ENCODE measurements at places on chromosomes 6 and 20.

DNA sequence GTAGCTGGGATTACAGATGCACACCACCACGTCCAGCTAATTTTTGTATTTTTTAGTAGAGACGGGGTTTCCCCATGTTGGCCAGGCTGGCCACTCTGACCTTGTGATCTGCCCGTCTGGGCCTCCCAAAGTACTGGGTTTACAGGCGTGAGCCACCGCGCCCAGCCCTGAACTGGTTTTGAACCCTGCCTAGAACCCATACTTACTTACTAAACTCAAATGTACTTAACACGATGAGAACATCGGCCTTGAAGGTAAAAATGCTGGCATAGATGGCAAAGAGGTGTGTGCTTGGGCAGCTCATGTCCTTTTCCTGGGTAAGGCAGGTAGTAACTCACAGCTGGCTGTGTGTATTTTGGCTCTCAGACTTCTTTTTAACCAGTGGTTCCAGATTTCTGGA is 3.2 kb upstream of the ARMC12 start:
- no peak for DNase-seq

GRCh38 chr6:149405823-149406765 is 6.0 kb downstream of the SUMO4 start:
- DNase-seq, result no peak

DNA sequence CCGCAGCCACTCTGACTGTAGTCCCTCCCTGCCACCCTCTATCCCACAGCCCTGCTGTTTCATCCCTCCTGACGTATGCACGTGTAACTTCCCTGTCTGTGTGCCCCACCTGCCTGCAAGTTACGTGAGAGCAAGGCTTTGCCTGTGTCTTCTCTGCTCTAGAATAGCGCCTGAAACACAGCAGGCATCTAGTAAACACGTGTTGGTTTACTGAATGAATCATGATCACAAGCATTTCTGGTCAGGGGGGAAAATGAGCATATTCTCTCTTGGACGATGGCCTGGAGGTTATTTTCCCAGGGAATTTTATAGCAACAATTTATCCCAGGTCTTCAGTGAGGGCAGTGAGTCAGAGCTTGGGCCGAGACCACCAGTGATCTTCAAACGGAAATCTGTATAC is 38.3 kb downstream of the PSMG4 start:
- no peak for DNase-seq

- no peak for DNase-seq
These were observed 1.1 kb downstream of the LRRC1 start for GRCh38 chr6:53795702-53796450.

- DNase-seq, result no peak
These were observed 316.1 kb upstream of the PRDM1 start for GRCh38 chr6:105769987-105770386.

DNA sequence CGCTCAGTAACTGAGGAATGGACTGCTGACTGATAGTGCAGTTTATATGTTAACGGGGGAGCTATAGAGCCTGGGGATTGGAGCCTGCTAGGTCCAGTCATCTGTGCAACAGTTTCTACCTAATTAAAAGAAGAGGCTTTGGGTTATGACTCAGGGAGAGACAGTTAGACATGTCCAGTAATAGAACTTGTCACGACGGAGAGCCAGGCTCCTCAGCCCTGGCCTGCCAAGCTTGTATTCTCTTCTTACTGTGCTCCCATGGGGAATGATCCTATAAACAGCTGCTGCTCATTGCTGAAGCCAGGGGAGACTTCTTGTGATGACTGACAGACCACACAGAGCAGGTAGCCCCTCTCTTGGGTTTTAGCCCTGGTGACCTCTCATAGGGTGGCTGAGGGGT is 69.3 kb downstream of the SYNJ2 start:
- DNase-seq, result no peak

DNA sequence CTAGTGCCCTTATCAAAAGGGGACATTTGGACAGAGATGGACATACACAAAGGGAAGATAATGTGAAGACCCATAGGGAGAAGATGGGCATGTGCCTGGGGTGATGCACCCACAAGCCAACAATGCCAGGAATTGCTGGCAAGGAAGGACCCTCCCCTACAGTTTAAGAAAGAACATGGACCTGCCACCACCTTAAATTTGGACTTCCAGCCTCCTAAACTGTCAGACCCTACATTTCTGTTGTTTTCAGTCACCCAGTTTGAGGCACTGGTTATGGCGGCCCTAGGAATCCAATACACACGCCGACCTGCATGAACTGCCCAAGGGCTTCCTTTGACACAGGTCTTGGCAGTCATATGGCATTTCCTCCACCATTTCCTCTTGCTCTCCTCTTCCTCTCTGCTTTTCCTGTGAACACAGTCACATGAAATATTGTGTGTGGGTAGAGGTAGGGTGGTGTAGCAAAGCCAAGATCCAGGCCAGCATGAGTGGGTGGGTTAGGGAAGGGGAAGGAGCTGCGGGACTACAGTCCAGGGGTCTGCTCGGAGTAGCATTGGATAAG is 115.6 kb downstream of the ZDHHC14 start:
- DNase-seq, result no peak

DNA sequence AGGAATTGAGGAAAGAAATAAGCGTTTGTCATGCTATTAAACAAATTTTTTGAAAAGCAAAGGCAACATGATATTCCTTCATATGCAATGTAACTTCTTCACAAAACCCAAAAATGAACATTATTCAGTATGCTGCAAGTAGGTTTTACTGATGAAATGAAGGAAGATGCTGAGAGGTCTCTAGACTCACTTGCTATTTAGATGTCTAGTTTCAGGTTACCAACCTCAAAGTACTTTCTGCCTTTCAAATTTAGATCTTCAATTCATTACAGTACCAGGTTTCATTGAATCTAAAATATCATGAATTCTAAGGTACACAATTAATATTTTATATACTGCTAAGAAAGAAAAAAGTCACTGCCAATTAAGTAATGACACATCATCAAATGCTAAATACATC is 39.9 kb downstream of the MYO6 start:
- DNase-seq, result no peak

GRCh38 chr6:138117376-138117914 is 10.2 kb upstream of the PERP start:
- no peak for DNase-seq

GRCh38 chr20:8983478-8984345 is 85.2 kb upstream of the PLCB4 start:
- DNase-seq, result no peak

- no peak for DNase-seq
These were observed 27.6 kb downstream of the CNKSR3 start for GRCh38 chr6:154482858-154483257.

DNA sequence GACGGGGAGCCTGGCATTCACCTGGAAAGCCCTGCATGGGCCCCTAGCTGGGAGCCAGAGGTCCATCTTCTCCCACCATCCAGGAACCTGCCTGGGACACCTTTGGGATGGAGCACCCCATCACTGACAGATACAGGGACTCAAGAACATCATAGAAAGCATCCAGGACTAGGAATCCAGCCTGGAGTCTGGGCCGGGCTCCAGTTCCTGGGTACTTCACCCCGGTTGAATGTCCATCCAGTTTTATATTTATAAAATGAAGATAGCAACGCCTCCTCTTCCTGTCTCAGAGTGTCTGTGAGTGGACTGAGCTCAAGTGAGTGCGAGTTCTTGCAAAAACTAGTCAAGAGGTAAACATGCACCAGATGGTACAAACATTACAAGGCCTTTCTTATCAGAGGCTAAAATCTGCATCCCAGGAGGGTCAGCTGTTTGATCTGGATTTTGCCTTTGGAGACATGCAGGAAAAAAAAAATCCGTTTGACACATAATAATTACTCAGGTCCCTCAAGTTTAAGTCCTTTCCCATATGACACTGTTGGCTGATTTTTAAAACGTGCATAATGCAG is 27.4 kb downstream of the ZC3H12D start:
- DNase-seq, result no peak

- DNase-seq, result no peak
These were observed 25.4 kb downstream of the DIDO1 start for GRCh38 chr20:62900692-62901584.

DNA sequence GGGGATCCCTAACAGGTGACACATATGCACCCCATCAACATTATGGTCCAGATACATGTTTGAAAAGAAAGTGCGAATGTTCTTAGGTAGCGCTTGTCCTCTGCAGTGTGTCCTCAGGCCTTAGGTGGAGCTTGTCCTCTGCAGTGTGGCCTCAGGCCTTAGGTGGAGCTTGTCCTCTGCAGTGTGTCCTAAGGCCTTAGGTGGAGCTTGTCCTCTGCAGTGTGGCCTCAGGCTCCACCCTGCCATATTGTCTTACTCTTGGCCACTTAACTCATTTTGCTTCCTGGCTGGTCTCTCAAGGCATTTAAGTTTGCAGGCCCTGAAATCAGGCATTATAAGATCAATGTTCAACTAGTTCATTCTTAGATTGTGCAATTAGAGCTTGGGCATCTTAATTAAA is 74.7 kb upstream of the SCP2D1 start:
- no peak for DNase-seq

GRCh38 chr6:139308286-139308916 is 16.6 kb upstream of the TXLNB start:
- DNase-seq, result no peak

GRCh38 chr20:14775778-14776177 is 438.4 kb upstream of the FLRT3 start:
- DNase-seq, result no peak

GRCh38 chr6:169019111-169019510 is 234.5 kb downstream of the THBS2 start:
- DNase-seq, result no peak

GRCh38 chr6:34018961-34019606 is 126.8 kb downstream of the GRM4 start:
- no peak for DNase-seq

DNA sequence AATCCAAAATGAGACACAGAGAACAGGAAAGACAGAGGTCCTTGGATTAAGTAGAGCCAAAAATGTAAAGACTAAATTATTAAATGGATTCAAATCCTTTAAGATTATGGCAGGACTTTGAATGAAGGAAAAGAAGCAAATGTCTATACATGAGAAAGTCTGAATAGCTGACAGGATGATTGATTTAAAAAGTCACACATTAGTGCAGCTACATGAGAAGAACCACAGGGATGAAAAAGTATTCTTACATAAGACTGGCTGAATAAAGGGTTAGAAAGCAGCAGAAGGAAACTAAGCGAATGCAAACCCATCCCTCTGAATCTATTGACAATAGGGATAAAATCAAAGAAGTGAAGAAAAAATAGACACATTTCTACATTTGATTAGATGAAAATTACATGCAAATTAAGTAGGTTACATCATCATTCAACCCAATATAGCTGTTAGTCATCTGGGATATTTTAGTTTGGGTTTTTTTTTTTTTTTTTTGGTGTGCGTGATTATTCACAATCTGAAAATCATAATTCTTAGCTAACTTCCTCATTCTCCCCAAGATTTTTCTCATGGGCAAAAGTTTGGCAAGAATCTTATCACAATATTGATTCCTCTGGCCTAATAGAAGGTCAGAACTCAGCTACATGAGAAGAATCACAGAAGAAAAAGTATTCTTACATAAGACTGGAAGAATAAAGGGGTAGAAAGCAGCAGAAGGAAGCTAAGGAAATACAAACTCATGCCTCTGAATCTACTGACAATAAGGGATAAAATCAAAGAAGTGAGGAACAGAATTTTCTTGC is 845.4 kb downstream of the HACE1 start:
- no peak for DNase-seq

DNA sequence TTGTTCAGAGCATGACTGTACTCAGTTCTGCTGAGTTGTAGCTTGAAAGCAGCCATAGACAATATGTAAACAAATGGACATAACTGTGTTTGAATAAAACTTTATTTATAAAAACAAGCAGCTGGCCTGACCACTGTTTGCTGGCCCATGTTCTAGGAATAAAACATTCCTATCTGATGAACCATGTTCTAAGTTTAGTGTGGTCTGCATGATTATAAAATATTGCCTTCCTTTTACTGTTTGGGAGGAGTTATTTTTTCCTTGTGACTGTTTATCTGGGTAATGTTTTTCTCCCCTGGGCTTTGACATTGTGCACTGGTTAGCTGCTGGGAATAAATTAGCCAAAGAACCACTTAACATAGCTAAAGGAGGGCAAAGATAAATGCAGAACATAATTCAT is 55.1 kb downstream of the CDS2 start:
- no peak for DNase-seq

DNA sequence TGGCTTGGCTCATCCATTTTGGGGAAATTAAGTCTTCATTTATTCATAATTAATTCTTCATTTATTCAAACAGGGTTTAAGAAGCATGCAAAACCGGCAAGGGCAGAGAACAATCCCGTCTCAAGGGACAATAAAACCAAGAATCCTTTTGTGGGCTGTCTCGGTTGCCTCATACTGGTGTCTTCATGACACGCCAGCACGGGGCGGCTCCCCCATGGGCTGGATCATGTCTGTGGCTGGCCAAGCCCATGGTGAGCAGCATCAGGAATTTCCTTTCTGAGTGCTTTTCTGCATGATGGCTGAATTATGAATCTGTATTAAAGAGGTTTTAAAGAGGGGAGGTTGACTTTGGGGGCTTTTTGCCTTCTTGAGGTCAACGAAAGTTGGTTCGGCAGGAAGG is 38.3 kb upstream of the DUSP22 start:
- DNase-seq, result no peak

DNA sequence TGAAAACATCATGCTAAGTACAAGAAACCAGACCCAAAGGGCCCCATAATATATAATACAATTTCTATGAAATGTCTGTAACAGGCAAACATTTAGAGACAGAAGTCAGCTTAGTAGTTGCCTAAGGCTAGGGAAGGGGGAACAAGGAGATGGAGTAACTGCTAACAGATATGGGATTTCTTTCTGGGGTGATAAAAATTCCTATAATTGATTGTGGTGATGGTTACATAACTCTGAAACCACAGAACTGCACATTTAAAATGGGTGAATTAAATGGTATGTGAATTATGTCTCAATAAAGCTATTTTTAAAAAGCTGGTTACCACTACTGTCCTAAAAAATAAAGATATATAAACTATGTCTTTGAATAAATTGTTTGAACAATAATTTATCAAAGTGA is 3.2 kb downstream of the CEP162 start:
- DNase-seq, result no peak

DNA sequence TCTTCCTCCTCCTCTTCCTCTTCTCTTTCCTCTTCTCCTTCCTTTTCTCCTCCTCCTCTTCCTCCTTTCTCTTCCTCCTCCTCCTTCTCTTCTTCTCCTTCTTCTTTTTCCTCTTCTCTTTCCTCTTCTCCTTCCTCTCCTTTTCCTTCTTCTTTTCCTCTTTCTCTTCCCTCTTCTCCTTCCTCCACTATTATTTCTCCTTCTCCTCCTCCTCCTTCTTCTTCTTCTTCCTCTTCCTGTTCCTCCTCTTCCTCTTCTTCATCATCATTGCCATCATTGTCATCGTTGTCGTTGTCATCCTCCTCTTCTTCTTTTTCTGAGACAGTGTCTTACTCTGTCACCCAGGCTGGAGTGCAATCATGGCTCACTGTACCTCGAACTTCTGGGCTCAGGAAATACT is 256.3 kb upstream of the SOX4 start:
- DNase-seq, result no peak

DNA sequence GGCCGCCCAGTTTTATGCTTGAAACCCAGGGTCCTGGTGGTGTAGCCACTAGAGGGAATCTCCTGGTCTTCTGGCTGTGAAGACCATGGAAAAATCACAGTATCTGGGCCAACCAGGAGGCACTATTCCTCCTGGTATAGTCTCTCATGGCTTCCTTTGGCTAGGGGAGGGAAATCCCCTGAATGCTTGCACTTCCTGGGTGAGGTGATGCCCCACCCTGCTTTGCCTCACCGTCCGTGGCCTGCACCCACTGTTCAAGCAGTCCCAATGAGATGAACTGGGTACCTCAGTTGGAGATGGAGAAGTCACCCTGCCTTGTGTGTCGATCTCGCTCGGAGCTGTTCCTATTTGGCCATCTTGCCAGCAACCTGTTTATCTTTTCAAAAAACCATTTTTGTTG is 10.1 kb upstream of the ZNF337 start:
- DNase-seq, result no peak

- DNase-seq, result no peak
These were observed 89.5 kb downstream of the SNX5 start for GRCh38 chr20:17878912-17879602.
